Hepatocyte (in vitro differentiated cells): ENCODE measurements at places on chromosomes 2 and 18. TPM values are rescaled to one million over a fixed set of nuclear protein-coding genes. Genes with fewer than 3 reads are reported as not detected.
A peak's percentile ranks its signal among the peaks of the same experiment; 100 is the strongest.

- no peak for DNase-seq
Measured at GRCh38 chr2:174281736-174282135, 33.4 kb upstream of the OLA1 start.

GRCh38 chr2:60140185-60140584 lies 413.3 kb downstream of the BCL11A start:
- DNase-seq: no peak

- peak; percentile 95 for DNase-seq
Measured at GRCh38 chr2:119431155-119431975, at the start of gene TMEM37. TSS of gene TMEM37 (plus strand) at chr2:119431854. CDS start at chr2:119431904, 50 bp downstream.

- no peak for DNase-seq
Measured at GRCh38 chr18:54939361-54939917, 19.8 kb downstream of the CCDC68 start.

DNA sequence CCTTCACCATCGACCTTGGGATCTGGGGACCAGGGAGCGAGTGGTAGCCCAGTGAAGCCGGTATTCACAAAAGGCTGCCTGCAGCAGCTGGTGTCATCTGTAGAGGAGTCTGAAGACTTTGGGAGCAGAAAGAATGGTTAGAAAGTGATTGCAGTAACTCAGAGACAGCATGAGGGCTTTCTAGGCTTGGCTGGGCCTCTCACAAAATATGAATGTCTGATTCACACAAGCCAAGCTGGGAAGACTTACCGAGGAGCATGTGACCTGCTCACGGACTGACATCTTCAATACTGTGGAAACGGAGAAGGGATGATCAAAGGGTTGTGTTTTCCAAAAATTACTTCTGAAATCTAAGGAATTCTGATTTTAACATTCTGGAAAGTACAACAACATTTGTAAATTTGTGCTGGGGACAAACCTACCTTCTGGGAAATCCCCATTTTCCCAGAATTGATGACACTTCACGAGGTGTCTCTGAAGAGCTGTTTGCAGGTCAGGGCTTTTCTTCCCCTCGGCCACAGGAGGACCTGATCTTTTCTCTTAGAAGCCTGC lies 111.7 kb downstream of the ACOXL start:
- DNase-seq: no peak

GRCh38 chr2:219551441-219552381 lies 7.9 kb downstream of the TMEM198 start:
- peak; percentile 66 for DNase-seq

DNA sequence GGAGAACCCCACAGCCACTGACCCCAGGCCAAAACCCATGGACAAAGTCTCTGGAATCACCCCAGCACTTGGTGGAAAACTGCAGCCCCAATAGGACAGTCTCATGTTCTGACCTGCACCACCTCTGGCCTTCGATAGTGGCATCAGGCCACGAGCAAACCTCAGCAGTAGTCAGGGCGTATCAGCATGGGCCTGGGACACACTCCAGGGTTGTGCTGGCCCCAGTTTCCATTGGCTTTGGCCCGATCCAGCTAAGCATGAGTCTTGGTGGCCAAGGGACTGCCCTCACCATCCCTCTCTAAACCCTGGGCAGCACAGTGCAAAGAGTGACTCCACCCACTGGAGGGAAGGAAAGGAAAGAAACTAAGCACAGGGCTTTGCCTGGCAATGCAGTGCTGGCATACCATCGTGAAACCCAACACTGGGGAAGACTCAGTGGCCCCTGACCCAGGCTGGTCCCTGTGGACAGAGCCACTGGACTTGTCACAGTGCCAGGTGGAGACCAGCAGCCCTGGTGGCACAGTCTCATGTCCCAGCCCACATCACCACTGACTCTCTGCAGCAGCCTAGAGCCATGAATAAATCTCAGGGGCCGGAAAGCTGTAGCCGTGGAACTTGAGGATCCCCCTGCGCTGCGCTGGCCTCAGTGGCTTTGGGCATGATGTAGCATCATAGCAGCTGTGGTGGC lies 46.3 kb downstream of the ZNF519 start:
- DNase-seq: no peak

GRCh38 chr2:29509397-29509796 lies 394.2 kb downstream of the CLIP4 start:
- no peak for DNase-seq

DNA sequence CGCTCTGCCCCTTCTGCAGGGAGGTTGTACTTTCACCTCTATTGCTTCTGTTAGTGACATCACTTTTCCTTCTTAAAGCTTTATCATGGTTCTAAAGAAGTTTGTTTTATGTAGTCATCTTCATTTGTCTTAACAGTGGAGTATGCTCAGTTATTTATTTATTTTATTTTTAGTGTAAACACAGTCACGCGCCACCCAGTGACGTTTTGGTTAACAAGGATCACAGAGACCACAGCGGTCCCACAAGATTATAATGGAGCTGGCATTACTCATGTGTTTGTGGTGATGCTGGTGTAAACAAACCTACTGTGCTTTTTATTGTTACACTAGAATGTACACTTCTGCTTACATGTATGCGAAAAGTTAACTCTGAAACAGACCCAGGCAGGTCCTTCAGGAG lies 89.9 kb downstream of the SOX11 start:
- DNase-seq: no peak

- no peak for DNase-seq
Measured at GRCh38 chr18:35697869-35698268, 116.3 kb downstream of the GALNT1 start.

DNA sequence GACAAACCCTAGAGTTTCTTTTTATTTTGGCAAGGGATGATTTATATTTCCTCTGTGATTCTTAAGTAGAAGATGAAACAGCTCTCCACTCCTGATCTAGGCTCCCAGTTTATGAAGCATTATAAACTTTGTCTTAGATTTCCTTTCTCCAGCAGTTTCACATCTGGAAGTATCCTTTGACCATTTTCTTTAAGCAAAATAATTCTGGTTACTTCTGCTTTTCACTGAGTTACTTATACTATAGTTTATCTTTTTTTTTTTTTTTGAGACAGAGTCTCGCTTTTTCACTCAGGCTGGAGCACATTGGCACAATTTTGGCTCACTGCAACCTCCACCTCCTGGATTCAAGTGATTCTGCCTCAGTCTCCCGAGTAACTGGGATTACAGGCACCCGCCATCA lies 45.5 kb downstream of the KCMF1 start:
- no peak for DNase-seq

DNA sequence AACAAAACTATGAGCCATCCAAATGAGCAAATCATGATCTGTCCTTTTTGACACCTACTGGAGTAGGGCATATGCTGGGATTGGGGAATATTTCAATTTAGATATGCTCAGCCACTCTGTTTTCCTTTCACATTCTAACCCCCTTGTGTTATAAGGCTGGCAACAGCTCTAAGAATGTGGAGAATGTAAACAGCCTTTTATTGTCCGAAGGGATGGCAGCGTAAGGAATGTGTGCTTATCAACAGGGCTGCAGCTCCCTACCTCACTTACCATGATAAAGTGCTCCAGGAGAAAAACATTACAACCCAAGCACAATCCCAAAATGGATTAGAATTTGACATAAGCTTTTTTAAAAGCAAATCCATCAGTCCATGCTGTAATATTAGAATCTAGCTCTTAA lies 2.2 kb downstream of the NXPH2 start:
- peak; percentile 37 for DNase-seq

DNA sequence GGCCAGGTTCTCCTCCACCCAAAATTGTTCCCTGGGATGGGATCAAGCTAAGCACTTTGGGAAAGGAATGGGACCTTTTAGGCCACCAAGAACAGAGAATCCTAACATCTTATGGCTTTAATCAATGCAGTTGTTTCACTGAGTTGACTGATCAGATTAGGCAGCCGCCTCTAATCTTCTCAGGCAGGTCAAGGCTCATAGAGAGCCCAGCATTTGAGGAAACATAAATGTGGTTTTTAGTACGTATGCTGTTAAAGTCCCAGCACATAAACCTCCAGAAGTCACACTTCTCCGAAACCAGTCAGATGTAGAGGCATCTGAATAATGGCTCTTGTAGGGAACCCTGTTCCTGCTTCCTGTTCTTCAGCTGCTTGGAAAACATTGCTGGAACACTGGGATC lies 99.5 kb upstream of the RMDN2 start:
- no peak for DNase-seq

- DNase-seq: no peak
Measured at GRCh38 chr18:28408528-28408927, 231.6 kb upstream of the CDH2 start.

DNA sequence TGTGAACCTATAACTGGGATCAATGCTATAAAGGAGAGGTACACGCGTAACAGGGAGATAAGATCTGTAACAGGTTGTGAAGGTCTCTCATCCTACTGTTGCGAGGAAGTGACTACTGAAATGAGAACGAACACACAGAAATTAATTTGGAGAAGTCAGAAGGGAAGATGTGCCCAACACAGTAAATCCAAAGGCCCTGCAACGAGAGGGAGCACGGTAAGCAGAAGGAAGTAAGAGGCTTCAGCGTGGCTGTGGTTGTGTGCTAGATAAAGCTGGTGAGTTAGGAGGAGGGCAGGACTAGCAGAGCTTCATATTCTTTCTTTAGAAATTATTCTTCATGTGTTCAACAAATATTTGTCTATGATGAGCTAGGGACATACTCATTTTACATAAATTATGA lies 2.5 kb upstream of the ATG16L1 start:
- no peak for DNase-seq

- no peak for DNase-seq
Measured at GRCh38 chr18:27824275-27824674, 352.7 kb downstream of the CDH2 start.

DNA sequence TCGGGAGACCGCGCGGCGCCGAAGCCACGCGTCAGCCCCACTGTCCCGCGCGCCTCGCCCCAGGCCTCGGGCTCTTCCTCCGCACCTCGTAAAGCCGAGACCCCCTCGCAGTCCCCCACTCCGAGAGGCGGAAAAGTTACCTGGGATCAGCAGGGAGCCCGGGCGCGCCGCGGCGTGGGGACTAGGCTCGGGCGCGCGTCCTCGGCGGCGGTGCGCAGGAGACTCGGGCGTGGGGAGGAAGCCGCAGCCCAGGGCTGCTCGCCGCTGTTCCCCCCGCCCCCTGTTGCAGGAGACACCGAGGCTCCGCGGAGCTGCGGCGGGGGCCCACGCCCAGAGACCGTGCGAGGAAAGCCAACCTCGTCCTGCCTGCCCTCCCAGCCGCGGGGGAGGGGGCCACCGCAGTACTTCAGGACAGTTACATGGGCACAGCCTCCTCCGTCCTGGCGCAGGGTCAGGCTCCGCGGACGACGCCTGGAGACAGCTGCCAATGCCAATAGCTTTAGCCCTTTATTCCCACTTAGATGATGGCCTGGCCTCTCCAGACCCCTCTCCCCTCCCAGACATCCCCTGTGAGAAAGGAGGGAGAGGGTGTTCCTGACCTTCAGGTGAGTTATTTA lies at the start of gene EPB41L3:
TSS of gene EPB41L3 (minus strand) at position 225 of the 617 bp plus-strand sequence. CDS start 54,814 bp downstream, outside the sequence.
- DNase-seq: peak; percentile 52

- no peak for DNase-seq
Measured at GRCh38 chr18:56812674-56813073, 161.5 kb downstream of the WDR7 start.

GRCh38 chr2:114684403-114684802 lies 242.0 kb downstream of the DPP10 start:
- DNase-seq: no peak

The C18orf32 gene
- 86.1 and 105 TPM in 2 replicates for polyA plus RNA-seq

The SIX3 gene
- not detected in 2 replicates for polyA plus RNA-seq

The MAT2A gene
- 379 and 465 TPM in 2 replicates for polyA plus RNA-seq

The MC2R gene
- not detected in 2 replicates for polyA plus RNA-seq

The SCYGR1 gene
- polyA plus RNA-seq: not detected in 2 replicates

The UGT1A4 gene
- not detected in 2 replicates for polyA plus RNA-seq

The SCN2A gene
- polyA plus RNA-seq: 0.86 and 1.4 TPM in 2 replicates
